ENCODE measurements at places on chromosomes 6 and 20.

- DNase-seq: no peak
These were observed 198.5 kb downstream of the ADGRG6 start for GRCh38 chr6:142500250-142500786.

DNA sequence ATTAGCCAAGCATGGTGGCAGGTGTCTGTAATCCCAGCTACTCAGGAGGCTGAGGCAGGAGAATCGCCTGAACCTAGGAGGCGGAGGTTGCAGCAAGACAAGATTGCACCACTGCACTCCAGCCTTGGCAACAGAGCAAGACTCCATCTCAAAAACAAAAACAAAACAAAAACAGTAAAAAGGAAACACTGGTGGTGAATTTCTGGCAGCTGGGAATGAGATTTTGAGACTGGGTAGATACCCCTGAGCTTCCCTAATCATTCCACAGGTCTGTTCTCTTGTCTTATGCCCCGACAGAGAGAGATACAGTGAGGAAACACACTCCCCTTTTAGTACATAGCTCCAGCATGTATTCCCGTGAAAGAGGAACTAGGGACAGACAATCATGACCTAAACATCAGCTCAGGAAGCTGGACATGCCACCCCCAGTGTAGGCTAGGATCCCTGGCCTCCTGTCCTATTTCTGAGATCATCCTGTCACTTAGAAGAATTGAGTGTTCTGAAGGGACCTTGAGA, 9.6 kb downstream of the MAN1A1 start:
- DNase-seq: peak; percentile 82

GRCh38 chr20:15706719-15707118, 866.5 kb downstream of the KIF16B start:
- DNase-seq: no peak

DNA sequence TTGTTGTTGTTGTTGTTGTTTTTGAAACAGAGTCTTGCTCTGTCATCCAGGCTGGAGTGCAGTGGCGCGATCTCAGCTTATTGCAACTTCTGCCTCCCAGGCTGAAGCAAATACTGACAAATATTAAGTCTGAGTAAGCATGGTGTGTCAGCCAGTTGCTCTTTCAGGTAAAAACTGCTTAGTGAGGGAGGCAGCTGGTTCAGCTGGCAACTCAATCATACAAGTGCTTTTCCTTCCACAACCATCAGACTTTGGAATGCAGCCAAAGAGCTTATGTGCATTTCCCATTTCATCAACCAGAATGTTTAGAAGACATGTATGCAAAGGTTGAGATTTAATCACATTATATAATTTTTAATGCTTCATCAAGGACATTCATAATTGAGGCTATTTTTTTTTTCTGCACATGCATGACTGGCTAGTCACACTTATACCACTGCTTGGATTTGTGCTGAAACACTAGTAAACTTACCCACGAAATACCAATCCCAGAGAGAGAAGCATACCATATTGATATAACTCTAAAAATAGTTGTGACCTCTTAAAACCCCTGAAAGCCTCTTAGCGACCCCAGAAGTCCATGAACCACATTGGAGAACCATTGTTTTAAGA, 56.0 kb downstream of the CLIC5 start:
- DNase-seq: no peak

DNA sequence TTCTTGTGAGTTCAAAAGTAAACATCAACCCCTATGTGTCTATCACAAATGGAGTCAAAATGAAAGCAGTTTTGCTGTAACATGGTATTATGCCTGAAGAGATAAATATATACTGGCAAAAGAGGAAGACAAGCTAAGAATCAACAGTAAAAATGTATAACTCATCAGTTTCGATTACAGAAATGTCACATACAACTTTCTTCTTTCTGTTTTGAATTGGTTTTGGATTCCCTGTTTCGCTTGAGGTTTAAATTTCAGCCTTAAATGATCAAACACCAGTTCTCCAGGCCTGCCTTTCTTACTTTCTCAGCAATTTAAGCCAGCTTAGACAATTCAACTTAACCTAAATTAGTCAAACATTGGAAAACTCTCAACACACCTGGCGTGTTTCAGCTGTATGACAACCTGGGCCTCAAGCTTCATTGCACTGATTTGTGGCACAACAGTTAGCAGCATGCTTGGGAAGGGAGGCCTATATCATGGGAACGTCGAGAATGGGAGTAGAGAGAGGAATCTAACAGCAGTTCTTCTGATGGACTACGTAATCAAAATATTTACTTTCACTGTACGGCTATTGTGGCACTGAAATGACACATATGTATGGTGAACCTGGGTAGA, 51.9 kb upstream of the MARCKS start:
- peak; percentile 38 for DNase-seq

- no peak for DNase-seq
These were observed 6.6 kb downstream of the MOG start for GRCh38 chr6:29663300-29664042.

DNA sequence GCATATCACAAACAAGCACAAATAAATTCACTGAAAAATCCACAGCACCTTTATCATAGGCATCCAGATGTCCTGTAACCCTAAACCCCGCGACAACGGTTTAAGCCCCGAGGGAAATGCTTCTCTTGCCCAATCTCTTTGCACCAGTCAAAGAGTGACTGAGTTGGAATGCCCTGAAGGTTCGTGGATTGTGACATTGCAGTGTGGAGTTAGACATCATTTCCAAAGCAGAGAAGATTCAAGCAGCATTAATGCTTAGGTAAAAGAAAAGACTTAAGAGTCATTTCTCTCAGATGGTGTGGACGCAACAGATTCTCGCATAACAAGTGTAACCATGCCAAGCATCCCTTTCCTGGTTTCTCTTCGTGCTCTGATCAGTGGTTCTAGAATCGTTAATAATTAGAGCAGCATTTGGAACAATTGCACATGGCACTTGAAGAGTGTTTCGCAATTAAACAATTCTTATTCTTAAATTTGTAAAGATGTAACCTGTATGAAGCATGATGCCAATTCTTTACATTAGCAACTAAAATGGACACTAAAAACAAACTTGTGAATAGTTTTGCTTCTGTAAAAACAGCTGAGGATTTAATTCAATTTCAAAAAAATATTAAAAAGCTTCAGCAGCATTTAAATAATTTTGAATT, 121.6 kb downstream of the HIVEP2 start:
- no peak for DNase-seq

- no peak for DNase-seq
These were observed 176.2 kb downstream of the ASCC3 start for GRCh38 chr6:100704961-100705360.

- DNase-seq: no peak
These were observed 421.2 kb upstream of the JARID2 start for GRCh38 chr6:14824484-14825275.

- no peak for DNase-seq
These were observed 95.7 kb upstream of the MYLIP start for GRCh38 chr6:16033214-16033613.

DNA sequence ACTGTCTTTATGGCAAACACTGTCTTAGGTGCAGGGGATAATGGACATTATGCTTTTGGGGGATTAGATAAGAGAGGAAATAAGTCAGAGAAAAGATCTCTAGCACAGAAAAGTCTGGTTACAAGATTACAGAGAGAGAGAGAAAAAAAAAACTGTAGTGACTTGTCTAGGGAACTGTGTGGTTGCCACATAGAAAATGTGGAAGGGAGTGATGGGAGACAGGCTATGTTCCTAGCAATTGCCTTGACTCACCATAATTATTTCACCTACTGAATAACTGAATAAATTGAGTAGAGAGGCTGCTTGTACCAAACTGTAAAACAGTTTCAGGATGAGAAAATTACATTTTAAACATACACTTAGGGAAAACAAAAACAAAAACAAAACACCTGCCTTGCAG, 229.7 kb downstream of the LAMA2 start:
- no peak for DNase-seq
